ENCODE measurements at places on chromosomes 12 and 14.

- peak; percentile 59 for DNase-seq
Measured at GRCh38 chr12:6200256-6201212, at the start of gene CD9. CD9 (plus strand) TSS chr12:6200400; CDS start chr12:6200500, 100 bp downstream.

- no peak for DNase-seq
Measured at GRCh38 chr12:86572455-86572854, 316.3 kb upstream of the MGAT4C start.

DNA sequence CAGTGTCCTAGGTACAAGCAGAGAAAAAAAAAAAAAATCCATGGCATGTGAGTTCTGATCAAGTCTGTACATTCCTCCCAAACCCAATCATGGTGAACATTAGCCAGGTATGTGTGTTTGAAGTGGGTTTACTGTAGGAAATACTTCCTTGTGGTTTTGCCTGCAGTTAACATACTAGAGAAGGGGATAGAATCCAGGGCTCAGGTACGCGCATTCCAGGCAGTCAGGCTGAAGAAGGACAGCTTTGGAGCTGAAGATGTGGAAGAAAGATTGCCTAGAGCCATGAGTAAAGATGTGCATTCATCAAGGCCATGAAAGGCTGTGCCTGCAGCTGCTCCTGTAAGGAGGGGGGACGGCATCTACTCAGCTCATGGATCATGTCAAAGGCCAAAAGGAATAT, 88.2 kb upstream of the NTF3 start:
- DNase-seq, result no peak

- DNase-seq, result no peak
Measured at GRCh38 chr14:91149462-91149861, 35.6 kb downstream of the DGLUCY start.
